ENCODE measurements at places on chromosomes 1 and 21. TPM values are rescaled to one million over a fixed set of nuclear protein-coding genes. Genes with fewer than 3 reads are reported as not detected.

Gene CYP2J2
- 1.3 TPM for total RNA-seq

Gene TPM3
- total RNA-seq: 686 TPM

Gene HLCS
- 12.3 TPM for total RNA-seq

Gene RCSD1
- 165 TPM for total RNA-seq

Gene HIVEP3
- total RNA-seq: 23.1 TPM

Gene OR2AK2
- not detected for total RNA-seq

Gene SHISA4
- 0.34 TPM for total RNA-seq

Gene BACE2
- total RNA-seq: 1.1 TPM

Gene FCN3
- not detected for total RNA-seq

Gene KIAA1614
- 0.12 TPM for total RNA-seq

Gene IQGAP3
- total RNA-seq: 24.9 TPM

Gene EFCAB7
- 5.8 TPM for total RNA-seq

Gene PRSS38
- not detected for total RNA-seq

Gene MCL1
- total RNA-seq: 334 TPM

Gene SLC6A9
- 5.1 TPM for total RNA-seq

Gene ELK4
- 94.8 TPM for total RNA-seq

Gene ANKRD45
- total RNA-seq: not detected

Gene CNR2
- total RNA-seq: 0.29 TPM

Gene IFI44L
- total RNA-seq: 29.2 TPM

Gene IQCC
- 3.6 TPM for total RNA-seq

Gene ARHGAP30
- 324 TPM for total RNA-seq

Gene SPATC1L
- 7.4 TPM for total RNA-seq

Gene OXCT2
- total RNA-seq: not detected

Gene RRP1
- total RNA-seq: 26.8 TPM

Gene KLHDC9
- 0.63 TPM for total RNA-seq

Gene IKBKE
- 95.2 TPM for total RNA-seq

Gene S100A4
- 650 TPM for total RNA-seq

Gene SAMD11
- not detected for total RNA-seq

Gene HSD11B1
- total RNA-seq: 1.2 TPM

Gene RAD54L
- total RNA-seq: 34.7 TPM

Gene SLFNL1
- 0.29 TPM for total RNA-seq

Gene LCE3A
- not detected for total RNA-seq

Gene PLA2G4A
- total RNA-seq: not detected

Gene CLCA4
- not detected for total RNA-seq

Gene PCSK9
- not detected for total RNA-seq

Gene DNASE2B
- total RNA-seq: not detected

Measured in activated naive CD4-positive, alpha-beta T cell treated with anti-CD3 and anti-CD28 coated beads, Interleukin-2, amount 10 ng/mL, durations not matched to agents 5 hours and 36 hours (primary cell).